Activated T-helper 9 cell treated with anti-CD3 and anti-CD28 coated beads, Interleukin-2, amount 50 U/mL, for 16 hours (primary cell): ENCODE measurements at places on chromosomes 13 and 19.

DNA sequence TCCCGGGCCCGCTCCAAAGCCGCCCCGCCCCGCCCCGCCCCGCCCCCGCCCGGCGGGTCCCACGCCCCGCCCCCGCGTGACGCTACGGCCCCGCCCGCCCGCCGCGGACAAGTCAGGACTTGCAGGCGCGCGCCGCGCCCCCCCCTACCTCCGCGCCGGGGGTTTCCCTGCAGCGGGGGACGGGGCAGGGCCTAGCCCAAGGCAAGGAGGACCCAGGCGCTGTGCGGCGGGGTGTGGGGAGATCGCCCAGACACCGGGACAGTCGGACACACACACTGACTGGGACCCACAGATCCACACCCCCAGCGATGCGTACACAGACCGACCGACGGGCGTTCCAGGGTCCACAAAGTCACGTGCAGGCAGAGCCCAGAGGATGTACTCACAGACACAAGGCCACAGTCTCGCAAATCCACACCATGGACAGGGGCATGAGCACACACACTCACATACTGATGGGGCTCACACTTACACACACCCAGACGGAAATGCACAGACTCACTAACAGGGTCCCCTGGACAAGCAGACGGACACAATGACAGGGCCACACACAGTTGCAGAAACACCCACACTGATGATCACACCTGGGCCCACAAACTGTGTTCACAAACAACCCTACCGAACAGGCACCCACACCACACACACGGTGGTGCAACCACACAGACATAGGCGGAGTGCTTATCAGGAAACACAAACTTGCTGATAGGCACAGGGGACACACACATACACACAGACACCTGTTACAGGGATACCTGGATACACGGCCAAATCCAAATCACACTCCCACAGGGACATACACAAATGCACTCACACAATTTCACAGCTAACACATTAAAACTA is 436 bp upstream of the BBC3 start:
- peak; percentile 90 for DNase-seq

DNA sequence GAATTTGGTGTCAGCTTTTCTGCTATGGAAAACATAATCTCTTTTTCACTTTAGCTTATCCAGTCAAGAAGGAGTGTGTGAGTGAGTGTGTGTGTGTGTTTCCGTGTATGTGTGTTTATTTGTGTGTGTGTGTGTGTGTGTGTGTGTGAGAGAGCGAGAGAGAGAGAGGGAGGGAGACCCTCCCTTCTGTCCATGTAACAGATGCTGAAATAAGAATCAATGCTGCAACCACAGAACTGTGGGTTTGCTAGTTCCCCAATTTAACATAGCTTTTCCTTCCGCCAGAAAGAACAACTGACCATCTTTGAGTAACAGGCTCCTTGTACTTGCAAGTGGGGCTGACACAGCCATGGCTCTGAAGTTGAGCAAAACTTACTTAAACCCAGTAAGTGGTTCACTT is 5.2 kb downstream of the LCP1 start:
- no peak for DNase-seq

DNA sequence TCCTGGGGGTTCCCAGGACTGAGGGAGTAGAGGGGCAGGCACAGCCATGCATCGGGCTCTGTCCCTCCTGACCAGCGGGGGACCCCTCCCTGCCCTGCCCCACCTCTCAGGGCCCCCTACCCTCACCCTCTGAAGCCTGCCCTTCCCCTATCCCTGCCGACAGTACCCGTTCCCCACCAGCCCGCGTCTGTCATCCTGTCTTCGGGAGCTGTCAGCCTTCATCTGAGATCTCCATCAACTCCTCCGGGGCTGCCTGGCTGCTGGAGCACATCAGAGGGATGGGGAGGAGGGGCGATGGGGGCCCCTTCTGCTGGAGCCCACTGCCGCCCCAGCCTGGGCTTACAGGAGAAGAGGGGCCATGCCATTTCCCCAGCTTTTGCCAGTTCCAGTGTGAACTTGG is 6.2 kb upstream of the SHD start:
- DNase-seq: no peak

- DNase-seq: no peak
Observed at GRCh38 chr13:109483284-109483683, 303.1 kb downstream of the IRS2 start.

DNA sequence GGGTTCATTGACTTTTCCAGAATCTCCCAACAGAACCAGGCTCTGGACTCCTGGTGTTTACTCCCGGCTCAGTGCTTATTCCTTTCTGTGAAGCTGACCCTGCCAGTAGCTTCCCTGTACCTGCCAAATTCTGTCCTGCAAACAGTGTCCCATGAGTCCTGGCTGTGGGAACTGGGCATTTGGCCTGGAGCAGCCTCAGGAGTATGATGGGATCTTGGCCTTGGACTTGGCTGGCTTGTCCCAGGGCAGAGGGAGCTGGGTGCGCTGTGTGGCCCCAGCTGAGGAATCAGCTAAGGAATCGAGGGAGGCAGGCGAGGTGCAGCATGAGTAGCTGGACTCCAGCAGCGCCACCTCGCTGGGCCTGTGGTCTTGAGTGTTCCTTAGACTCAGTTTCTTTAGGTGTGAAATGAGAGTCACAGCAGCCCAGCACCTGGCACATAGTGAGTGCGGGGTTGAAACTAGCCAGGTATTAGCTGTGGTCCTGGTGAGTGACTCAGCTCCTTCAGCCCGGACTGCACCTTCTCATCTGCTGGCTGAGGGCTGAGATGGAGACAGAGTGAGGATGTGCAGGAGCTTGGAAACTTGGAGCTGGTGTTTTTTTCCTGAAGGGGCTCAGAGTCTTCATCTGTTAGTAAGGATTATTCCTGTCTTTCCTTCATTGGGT is 10.4 kb downstream of the CLASRP start:
- no peak for DNase-seq

DNA sequence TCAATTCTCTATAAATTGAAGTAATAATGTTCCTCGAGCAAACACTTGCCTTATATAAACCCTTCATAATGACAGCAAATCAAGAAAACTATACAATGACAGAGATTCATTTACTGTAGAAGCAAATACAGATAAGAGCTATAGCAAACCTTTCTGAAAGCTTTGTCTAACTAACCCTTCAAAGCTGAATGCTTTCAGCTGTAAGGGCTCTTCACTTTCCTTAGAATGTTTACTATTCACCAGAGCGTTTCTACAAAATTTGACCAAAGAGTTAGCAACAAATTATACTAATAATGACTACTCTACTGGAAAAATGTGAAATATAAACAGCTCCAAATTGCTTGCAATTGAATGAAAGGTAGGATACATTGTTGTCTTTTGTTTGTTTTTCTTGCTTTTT is 218.1 kb downstream of the SLITRK5 start:
- DNase-seq: no peak
